Stimulated activated CD8-positive, alpha-beta memory T cell treated with anti-CD3 and anti-CD28 coated beads, Interleukin-15, amount 100 ng/mL, for 24 hours (primary cell): ENCODE measurements at places on chromosomes 2 and 18.

DNA sequence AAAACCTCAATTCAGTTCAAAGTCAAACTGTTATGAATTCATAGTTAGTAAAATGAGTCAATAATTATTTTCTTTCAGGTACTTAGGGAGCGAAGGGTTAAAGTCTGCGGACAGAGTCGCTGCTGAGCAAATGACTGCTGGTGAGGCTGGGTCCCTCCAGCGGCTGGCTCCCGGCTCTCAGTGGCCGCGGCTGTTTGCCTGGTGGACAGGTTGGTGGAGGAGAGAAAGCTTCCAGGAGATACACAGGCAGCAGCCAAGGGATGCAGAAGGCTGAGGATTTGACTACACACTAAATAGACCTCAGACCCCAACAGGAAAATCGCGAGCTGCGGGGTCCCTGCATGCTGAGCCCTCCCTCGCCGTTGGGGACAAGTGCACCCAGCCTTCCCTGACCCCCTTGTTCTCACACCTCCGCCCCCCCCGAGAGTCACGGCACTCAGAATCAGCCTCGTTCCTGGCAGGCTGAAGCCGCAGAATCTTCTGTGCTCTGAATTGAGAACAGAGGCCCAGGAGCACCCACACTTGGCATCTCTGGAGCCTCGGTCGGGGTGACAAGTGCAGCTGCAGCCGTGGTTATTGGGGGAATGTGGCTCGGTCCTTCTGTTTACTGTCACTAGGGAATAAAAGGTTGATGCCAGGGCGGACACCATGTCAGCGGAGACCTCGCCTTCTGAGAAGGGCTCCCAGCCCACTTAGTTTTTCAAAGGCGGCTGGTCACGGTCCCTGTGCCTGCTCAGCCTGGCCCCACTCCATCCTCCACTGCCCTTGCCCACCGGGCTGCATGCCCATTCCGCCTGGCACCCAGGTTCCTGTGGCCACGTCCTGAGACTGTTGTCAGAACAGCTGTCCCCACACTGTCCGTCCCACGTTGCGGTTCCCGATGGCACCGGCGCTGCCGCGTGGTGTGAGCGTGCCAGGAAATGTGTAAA, 74.0 kb downstream of the SLC66A2 start:
- DNase-seq, result no peak

DNA sequence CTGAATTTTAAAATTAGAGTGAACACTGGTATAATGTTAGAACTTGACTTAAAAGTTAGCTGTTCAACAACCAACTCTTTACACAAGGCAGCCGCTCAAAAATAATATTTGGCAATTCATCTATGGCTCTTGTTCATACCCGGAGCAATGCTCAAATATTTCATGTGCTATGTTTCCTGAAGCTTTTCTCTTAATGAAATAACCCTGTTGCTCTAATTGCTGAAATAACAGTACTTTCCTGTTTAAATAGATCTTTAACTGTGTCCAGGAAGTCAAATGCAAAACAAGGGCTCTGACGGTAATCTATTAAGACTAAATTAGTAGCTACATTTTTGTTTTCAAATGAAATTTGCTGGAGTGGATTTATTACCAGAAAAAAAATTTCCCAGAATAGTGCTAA, 33.7 kb downstream of the RFTN2 start:
- DNase-seq, result no peak

DNA sequence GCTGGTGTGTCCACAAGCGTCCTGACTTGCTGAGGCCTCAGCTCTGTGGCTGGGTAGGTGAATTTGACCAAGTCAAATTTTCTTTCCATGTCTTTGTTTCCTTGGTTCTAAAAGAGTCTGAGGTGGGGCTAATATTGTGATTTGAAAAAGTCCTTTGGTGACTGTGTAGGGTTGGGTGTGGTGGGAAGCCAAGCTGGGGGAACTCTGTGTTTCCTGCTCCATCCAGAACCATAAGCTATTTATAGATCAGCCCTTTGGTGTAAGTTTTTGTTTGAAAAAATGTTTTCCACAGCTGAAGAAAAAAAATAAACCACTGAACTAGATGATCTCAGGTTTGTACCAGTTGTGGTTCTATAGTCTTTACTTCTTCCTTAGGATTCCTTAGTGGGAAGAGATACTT, 462.7 kb downstream of the TGIF1 start:
- no peak for DNase-seq

- no peak for DNase-seq
Observed at GRCh38 chr2:230742781-230743180, 30.1 kb downstream of the CAB39 start.

DNA sequence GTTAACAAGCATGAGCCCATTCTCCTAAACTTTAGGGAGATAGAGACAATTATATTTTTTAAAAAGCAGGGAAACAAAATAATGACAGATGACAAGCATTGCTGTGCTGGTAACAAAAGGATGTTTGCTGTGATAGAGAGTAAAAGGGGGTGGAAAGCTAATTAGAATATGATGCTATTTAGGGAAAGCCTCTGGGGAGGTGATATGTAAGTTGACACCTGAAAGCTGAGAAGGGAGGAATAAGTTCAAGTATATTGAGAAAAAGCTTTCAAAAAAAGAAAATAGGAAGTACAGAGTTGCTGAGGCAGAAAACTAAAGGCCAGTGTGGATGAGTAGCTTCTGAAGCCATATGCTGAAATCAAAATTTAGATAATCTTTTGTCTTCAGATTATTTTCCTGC, 565.2 kb upstream of the NRXN1 start:
- DNase-seq, result no peak
